Activated naive CD8-positive, alpha-beta T cell treated with anti-CD3 and anti-CD28 coated beads, Interleukin-2, amount 50 U/mL, for 24 hours (primary cell): ENCODE measurements at places on chromosomes 4 and X.

DNA sequence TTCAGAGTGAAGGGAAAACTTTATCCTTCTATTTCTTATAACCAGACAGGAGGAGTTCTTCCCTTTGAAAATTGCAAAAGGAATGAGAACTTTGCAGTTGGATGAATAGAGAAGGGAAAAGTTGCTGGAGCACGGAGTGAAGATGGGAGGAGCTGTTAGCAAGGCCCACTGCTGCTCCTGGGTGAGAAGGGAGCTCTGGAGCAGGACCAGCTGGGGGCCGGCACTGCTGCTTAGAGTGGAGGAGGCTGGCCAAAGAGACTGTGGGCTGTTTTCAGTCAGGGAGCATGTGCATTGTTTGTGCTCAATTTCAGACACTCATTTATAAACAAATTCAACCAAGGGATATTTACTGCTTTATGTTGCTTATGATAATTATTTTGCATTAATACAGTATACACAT is 164.2 kb downstream of the STIM2 start:
- no peak for DNase-seq

DNA sequence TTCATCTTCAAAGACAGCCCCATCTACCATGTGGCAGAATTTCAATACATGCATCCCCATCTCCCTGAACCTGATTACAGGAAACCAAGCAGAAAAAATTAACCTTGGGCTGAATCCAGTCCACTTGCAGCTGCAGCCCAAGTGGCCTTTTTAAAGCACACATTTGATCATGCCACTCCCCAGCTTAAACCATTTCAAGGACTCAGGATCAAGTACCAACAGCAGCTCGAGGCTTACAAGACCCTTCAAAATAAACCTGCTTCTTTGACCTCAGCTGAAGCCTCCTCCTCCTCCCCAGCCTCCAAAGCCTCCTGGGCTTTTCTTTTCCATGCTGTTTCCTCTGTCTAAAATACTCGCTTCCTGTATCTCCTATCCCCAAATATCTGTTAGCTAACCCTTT is 50.7 kb upstream of the KIT start:
- DNase-seq = no peak

DNA sequence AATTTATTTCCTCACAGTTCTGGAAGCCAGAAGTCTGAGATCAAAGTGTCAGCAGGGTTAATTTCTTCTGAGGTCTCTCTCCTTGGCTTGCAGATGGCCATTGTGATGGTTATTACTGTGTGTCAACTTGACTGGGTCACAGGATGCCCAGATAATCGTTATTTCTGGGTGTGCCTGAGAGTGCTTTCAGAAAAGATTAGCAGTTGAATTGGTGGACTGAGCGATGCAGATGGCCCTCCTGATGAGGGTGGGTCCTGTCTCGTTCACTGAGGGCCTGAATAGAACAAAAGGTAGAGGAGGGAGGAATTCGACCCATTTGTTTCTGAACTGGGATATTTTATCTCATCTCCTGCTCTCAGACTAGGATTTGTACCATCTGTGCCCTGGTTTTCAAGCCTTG is 15.7 kb downstream of the SMIM43 start:
- DNase-seq = no peak

- no peak for DNase-seq
Observed at GRCh38 chr4:113112338-113112978, 63.0 kb downstream of the ANK2 start.

DNA sequence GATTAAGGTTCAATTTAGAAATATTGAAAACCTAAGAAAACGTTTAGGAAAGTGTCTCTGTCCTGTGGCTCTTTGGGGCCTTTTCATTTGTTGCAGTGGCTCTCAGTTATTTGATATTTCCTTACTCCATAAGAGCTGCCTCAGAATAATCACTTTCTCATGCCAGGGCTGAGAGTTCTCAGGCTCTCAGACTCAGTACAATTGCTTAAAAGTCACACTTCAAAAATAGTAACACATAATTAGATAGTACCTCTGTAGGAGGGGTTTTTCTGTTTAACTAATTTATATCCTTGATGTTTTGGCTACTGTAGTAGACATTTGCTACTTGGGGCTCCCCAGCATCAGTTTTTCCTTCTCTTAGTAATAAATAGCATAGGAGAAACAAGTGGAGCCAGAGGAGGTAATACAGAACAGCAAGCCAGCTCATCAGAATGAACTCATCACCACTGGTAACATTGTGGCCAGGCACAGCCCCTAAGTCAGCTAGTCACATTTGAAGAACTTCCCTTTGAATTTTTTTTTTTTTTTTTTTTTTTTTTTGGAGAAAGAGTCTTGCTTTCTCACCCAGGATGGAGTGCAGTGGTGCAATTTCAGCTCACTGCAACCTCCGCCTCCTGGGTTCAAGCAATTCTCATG is 8.0 kb upstream of the HNRNPD start:
- DNase-seq = no peak

DNA sequence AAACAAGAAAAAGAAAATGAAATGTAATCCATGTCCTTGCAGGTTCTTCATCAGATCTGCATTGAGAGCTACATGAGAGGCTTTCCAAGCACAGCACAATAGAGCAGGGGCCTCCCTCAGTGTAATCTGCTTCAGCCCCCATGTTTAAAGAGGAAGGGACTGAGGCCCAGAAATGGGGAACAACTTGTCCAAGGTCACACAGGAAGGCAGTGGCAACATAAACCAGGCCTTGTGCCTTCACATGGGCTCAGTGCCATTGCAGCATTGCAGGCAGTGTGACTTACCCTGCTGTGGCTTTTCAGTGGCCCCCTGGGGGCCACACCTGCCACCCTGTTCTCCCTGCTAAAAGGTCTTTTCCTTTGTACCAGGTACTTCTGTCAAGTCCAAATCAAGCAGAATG is 20.9 kb upstream of the CD99L2 start:
- no peak for DNase-seq

DNA sequence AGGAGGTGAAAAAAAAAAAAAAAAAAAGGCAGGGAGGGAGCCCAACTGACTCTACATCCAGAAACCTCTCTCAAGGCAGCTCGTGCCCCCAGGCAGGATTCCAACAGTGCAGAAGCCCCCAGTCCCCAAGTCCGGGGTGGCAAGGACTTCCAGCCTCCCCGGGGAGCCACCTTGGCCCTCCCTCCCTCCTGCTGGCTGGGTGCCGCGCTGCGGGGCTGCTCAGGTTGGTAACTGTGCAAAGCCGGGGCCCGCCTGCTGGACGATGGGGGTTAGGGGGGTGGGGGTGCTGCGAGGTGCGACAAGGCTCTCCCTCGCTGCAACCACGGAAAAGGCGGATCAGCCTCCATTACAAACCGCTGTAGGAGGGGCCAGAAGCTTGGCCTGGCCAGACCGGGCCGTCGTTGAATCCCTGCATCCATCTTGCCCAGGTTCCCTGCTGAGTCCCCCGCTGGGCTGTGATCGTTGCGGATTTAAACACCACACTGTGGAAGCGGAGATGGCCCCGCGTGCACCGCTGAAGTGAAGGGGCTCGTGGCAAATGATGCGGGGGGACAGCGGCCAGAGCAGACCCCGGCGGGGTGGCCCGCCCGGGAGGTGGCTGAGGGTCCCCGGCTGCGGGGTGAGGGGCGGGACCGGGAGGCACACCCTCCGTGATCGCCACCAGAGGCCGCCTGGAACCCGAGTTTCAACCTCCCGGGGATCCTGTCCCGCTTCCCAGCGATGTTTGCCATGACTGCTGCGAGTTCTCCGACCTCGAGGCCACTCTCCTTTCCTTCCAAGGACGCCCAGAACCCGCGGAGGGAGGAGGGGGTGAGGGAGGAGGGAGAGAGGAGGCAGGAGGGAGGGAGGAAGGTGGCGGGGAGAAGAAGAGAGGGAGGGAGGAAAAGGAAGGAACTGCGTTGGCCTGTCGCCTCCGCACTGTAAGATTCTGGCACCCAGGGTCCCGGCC is 58.0 kb upstream of the DDX3X start:
- peak; percentile 52 for DNase-seq

DNA sequence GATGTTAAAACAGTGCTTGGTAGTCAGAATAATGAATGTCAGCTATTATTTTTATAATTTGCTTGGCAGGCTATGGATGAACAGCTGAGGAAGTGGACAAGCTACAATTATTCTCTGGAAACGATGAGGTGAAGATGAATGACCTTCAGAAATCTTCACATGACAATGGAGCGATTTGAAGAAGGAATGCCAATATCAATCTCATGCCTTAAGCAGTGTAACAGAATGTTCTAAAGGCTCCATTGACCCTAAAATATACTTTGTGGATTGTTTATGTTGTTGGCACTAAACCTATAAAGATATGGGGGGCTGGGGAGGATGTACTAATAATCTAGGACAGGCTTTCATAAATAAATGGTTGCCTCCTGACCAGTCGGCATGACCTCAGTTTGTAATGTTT is 36.2 kb downstream of the COL25A1 start:
- no peak for DNase-seq

DNA sequence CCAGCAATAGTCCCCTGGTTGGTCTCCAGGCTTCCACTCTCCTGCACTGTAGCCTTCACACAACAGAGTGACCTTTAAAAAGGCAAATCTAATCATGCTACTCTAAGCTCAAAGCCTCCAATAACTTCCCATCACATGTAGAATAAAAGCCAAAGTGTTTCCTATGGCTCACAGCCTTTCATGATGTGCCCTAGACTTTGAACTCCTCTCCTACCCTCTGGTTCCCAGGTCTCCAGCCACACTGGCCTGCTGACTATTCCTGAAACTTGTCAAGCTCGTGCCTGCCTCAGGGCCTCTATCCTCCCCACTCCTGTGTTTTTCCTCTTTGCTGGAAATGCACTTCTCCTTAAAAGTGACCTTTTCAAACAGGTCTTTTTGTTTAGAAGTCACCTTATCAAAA is 3.1 kb downstream of the MANBA start:
- DNase-seq = no peak

DNA sequence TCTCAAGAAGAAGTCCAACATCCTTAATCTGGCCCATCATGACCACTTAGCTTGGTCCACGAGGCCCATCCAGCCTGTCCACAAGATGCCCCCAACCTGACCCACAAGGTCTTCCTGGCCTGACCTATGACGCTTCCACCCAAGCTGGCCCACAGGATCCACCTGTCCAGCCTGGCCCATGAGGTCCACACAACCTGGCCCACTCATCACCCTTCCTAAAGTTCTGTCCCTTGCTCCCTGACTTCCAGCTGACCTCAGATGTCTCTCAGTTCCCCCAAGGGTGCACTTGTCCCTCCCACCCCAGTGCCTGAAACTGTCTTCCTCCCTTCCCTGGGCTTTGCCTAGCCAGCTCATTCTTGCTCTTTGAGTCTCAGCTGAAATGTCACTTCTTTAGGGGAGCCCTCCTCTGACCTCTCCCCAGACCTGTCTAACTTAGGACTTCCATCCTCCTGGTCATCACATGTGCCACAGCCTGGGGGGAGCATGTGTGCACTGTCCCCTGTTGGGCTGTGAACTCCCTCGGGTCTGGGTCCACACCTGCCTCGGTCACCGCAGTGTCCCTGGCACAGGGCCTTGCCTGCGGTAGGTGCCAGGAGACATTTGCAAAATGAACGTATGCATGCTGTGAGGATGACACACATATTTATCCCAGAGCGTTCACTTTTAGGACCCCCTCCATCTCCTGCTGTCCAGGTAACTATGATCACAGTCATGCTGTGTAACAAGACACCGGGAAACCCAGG is 61.7 kb downstream of the EVC start:
- DNase-seq = no peak

GRCh38 chrX:20067709-20068561 is 48.8 kb downstream of the MAP7D2 start:
- DNase-seq = no peak

DNA sequence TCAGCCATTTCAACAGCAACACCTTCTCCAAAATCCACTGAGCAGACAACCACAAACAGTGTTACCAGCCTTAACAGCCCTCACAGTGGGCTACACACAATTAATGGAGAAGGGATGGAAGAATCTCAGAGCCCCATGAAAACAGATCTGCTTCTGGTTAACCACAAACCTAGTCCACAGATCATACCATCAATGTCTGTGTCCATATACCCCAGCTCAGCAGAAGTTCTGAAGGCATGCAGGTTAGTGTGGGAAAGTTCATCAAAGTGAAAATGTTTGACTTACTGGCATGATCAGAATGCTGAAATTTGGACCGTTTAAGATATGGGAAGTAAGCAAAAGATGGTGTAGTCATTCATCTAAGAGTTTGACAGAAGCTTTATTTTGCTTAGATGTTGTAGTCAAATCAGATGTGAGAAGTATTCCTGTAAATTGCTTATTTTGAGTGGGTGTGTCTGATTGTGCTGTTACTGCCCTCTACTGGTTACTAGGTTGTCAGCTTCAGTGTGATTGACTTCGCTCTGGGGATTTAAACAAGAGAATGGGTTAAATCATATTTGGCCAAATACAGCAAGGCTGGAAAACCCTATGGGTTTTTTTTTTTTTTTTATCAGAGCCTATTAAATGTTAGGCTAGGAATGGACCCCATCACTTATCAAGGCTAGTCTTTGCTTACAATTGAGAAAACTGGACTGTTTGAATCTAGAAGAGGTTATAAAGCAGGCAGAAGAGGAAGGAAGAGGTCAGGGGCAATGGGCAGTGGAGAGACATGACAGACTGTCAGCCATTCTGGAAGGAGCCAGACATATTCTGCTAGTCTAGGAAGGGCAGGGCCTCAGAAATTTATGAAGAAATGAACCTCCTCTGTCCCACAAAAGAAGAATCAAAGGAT is 130.3 kb downstream of the DIPK2B start:
- no peak for DNase-seq

GRCh38 chrX:115563633-115564162 is 2.7 kb downstream of the PLS3 start:
- no peak for DNase-seq

DNA sequence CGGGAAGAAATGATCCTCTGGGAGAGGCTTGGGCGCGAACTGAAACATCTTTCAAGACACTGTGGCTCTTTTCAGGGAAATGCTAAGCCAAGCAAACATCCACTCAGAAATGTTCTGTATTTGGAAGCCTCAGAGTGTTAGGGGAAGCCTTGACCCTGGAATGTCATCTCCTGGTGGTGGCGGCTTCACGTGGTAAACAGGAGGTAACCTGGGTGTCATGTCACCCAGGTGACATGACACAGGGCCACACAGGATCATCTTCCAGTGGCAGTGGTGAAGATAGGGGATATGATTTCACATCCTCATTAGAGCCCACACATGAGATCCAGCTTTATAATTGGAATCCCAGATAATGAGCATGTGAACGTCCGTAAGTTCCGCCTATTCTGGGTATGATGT is 140.0 kb downstream of the TBL1X start:
- no peak for DNase-seq

GRCh38 chrX:151391722-151392121 is 5.3 kb upstream of the VMA21 start:
- DNase-seq = no peak

DNA sequence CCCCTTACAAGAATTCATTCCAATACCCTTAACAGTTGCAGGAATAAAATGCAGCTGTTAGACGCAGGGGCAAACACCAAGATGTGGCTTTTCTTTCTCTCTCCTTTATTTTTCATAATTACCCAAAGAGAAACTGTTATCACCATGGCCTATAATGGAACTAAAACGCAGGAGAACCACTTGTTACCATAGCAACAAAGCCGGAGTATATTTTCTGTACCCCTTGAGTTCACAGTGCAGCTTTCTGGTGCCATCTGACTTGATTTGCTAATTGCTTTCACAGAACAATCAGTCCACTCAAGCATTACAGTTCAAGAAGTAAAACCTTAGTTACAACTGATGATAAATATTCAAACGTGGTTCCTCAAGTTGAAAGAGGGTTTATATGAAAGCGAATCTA is 157.9 kb downstream of the AMELX start:
- no peak for DNase-seq

GRCh38 chrX:55026840-55027239 is 3.9 kb downstream of the ALAS2 start:
- DNase-seq = no peak
